Stimulated activated CD4-positive, alpha-beta T cell treated with anti-CD3 and anti-CD28 coated beads, Interleukin-12 subunit alpha, Interleukin-12 subunit beta, amount 100 ng/mL, for 4 hours (primary cell): ENCODE measurements at places on chromosomes 11 and 22.

GRCh38 chr11:34104680-34105078 is 750 bp upstream of the NAT10 start:
- DNase-seq = no peak

GRCh38 chr22:25757686-25758085 is 15.7 kb downstream of the MYO18B start:
- no peak for DNase-seq

- no peak for DNase-seq
Measured at GRCh38 chr22:30749272-30749671, 54.6 kb downstream of the OSBP2 start.

DNA sequence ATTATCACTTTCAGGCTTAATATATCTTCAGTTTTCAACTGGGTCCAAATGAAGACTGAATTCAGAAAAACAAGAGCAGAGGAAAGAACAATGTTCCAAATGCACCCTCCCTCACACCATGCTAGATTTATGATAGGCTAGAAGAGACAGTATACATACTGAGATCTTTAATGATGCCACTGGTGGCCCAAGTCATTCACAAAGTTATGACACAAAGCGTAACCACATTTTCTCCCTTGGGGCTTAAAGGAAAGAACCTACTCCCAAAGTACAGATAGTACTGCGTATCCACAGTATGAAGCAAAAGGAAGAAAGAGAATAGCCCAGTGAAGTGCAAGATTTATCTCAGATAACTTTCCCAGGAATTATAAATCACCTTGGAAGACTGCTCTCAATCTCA is 10.9 kb upstream of the SOX6 start:
- DNase-seq = no peak

DNA sequence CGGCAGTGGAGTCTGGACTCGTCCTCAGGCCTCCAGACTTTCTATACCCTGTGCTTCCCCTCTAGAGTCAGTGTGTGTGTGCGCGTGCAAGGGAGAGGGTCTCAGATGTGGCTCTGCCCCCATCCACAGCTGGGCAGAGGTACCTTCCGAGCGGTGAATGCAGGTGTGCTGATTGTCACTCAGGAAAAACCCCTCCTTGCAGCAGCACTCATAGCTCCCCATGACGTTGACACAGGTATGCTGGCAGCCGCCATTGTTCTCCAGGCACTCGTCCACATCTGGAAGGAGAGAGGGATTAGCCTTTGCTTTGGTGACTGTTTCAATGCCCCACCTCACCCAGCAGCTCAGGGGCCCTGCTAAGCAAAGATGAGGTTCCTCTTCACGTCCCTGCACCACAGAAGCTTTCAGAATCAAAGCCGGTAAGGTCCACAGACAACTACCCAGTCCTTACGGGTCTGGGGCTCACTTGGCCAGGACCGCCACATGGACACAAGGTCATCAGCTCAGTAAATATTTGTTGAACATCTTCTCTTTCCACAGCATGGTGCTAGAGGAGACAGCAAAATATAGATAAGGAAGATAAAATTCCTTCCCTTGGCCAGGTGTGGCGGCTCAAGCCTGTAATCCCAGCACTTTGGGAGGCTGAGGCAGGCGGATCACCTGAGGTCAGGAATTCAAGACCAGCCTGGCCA is 16.9 kb downstream of the SCUBE2 start:
- no peak for DNase-seq

- no peak for DNase-seq
Measured at GRCh38 chr11:47651818-47652469, 9.6 kb upstream of the MTCH2 start.
